ENCODE measurements at places on chromosomes 12 and 14. TPM values are rescaled to one million over a fixed set of nuclear protein-coding genes. Genes with fewer than 3 reads are reported as not detected.

- no peak for DNase-seq
Observed at GRCh38 chr12:102851246-102851645, 65.8 kb downstream of the PAH start.

DNA sequence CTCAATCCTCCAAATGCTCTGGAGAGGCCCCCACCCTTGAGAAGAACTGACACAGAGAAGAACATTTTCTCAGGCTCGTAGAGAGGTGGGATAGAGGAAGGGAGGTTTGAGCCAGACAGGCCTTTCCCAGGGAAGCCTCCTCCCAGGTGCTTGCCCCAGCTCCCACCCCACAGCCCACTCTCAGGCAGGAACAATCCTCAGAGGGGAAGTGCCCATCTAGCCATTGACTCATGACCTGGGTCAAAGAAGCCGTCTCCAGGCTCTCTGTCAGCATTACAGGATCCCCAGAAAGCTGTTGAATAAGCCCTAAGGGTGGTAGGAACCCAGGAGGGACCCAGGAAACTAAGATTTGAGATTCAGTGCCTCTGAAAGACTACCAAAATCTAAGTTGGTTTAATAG, 3.8 kb downstream of the AQP6 start:
- DNase-seq, result no peak

CCDC175 gene
- 0.32 TPM for total RNA-seq

CPNE6 gene
- not detected for total RNA-seq

DNA sequence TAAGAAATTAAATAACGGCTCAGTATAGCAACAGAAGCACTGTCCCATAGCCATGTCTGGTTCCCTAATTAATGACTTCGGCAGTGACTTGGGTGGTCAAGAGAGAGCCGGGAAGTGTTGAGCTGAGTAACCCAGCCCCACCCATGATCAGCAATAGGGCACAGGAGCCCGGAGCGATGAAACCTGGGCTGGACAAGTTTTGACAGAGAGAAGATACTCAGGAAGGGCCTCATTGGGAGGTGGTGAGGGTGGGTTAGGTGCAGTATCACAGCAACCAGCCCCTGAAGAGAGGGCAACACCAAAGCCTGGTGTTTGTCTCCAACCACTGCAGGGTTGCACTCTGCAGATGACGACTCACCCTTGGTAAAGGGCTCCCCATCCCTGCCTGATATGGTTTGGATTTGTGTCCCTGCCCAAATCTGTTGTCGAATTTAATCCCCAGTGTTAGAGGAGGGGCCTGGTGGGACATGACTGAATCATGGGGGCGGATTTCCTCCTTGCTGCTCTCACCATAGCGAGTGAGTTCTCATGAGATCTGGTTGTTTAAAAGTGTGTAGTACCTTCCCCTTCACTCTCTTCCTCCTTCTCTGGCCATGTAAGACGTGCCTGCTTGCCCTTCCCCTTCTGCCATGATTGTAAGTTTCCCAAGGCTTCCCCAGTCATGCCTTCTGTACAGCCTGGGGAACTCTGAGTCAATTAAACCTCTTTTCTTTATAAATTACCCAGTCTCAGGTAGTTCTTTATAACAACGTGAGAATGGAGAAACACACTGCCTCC, 124.9 kb upstream of the MED13L start:
- DNase-seq, result no peak

SYT10 gene
- total RNA-seq, result 0.32 TPM

BMP4 gene
- total RNA-seq, result 14.5 TPM

DNA sequence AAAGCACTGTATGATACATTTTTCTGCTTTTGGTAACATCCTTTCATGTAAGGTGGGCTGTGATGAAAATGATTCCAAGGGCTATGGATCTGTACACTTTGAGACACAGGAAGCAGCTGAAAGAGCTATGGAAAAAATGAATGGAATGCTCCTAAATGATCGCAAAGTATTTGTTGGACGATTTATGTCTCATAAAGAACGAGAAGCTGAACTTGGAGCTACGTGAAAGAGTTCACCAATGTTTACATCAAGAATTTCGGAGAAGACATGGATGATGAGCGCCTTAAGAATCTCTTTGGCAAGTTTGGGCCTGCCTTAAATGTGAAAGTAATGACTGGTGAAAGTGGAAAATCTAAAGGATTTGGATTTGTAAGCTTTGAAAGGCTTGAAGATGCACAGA, 22.1 kb upstream of the SRGAP1 start:
- no peak for DNase-seq

BHLHE41 gene
- 31.8 TPM for total RNA-seq

ALG10B gene
- 3.6 TPM for total RNA-seq

GRCh38 chr12:105854071-105854470, 284.7 kb downstream of the NUAK1 start:
- no peak for DNase-seq

SERPINA6 gene
- total RNA-seq, result 5.7 TPM

INHBC gene
- total RNA-seq, result not detected

- DNase-seq, result no peak
Observed at GRCh38 chr12:48423171-48423570, 49.2 kb upstream of the ANP32D start.

DNA sequence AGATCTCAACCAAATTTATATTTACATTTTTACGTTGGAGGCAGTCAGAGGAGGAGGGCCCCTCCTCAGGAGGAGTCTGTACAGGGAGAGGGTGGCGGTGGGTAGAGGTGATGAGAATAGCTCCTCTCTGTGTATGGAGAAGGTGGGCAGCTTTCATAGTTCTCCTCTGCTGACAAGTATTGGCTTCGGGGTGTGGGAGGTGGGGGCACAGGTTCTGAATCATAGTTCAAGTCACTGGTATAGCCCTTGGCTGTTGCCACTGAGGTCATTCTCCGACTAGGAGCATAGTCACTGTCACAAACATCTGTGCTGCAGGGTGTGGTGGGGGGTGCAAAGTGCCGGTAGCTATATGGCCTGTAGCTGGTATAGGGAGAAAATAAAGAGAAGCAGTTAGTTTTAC, 50.3 kb downstream of the BCL2L14 start:
- no peak for DNase-seq

DNA sequence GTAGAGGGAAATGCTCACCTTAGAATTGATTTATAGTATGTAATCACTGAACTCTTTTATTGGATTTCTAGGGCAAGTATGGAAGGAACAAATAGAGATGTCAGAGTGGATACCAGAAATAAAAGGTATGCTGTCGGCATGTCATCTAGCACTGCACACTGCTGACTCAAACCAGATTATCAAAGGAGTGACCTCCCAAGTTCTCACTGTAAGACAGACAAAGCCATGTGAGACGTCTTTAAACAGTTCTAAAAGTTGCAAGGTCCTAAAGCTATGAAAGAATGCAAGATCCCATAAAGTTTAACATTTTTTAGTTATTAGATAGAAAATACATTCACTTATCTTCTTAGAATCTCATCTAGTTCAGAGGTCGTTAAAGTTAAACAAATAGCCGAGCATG, 70.0 kb upstream of the CPM start:
- DNase-seq, result no peak

AKAP3 gene
- total RNA-seq, result 3.3 TPM

DNA sequence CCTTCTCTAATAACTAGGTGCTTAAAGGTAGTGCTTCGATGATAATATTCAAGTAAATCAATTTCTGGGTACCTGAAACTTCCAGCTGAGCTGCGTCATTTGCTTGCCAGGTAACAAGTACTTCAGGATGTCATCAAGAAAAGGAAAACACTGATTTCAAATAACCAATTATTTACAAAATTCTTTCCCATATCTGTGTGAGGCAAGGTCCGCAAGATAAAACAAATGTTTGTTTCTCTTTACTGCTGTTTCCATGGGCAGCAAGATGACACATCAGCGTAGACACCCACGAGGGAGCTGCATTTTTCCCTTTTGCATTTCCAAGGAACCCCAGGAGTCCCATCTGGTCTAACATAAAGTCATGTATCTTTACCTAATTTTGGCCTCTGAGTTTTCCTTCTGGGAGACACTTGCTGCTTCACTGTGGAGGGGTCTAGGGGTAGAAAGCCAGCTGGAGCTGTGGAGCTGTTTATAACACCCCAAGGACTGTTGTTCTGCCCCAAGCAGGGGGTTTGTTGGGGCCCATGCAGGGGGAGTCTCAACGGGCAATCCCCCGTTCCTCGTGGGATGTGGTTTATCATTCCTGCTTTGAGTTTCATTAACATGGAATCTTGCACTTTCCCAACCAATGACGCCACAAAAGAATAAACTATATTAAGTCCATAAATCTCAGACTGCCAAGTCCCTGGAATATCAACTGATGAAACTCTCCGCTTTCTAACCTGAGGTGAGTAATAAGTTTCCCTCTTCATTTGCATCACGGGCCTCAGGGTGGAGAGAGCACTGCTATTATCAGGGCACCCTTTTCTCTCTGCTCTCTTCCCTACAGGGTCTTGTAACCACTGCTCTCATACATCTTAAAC, 112.8 kb upstream of the PELI2 start:
- no peak for DNase-seq

DNA sequence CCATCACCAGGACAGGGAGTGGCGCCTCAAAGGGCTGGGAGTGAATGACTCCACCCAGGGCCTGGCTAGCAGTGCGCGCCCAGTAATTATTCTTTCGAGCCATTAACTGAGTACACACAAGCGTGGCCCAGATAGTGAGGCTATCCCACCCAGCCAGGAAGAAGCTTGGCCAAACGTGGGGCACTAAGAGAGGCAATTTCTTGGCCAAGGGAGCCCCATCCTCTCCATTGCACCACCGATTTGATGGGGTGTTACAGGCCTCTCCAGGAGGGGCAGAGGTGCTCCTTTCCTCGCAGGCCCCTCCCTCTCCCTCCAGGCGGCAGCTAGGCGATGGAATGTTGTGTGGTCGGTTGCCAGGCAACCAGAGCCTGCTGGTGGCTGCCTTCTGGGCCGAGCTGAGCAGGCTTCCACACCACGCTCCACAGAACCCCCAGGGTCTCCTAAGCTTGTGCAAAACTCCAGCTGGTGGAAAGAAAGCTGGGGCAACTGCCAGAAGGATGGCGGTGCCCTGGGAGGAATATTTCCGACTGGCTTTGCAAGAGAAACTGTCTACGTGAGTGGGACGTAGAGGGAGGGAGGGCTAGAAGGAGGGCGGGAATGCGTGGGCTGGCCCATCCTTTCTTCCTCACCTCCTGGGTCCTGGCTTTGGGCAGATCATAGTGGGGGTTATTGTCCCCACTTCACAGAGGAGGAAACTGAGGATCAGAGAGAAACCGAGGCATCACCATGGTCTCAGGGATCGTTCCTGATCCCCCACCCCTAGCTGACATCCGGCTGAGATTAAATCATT, at the start of gene CFAP73:
CFAP73 (plus strand) TSS at position 364 of the 790 bp plus-strand sequence; CDS start at position 498, 134 bp downstream.
- peak; percentile 60 for DNase-seq

DNA sequence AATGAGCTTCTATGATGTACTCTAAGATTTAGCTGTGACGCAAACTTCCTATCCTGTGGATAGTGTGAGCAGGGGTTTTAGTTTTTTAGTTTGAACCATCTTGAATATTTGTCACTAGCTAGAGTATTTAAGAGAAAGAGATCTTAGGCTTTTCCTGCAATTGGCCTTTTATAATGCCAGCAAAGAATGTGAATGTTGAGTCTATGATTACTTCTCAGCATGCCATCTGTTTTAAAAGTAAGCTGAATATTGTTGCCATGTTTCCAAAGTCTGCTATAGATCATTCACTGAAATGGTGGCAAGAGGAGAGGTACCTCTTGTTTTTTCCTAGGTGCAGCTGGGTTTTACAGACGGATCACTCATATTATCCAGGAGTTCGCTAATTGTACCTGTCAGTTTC, 1783.6 kb upstream of the FLRT2 start:
- DNase-seq, result no peak

NOS1 gene
- total RNA-seq, result 0.07 TPM

GRCh38 chr12:119409043-119409442, 74.5 kb downstream of the CCDC60 start:
- no peak for DNase-seq

DNA sequence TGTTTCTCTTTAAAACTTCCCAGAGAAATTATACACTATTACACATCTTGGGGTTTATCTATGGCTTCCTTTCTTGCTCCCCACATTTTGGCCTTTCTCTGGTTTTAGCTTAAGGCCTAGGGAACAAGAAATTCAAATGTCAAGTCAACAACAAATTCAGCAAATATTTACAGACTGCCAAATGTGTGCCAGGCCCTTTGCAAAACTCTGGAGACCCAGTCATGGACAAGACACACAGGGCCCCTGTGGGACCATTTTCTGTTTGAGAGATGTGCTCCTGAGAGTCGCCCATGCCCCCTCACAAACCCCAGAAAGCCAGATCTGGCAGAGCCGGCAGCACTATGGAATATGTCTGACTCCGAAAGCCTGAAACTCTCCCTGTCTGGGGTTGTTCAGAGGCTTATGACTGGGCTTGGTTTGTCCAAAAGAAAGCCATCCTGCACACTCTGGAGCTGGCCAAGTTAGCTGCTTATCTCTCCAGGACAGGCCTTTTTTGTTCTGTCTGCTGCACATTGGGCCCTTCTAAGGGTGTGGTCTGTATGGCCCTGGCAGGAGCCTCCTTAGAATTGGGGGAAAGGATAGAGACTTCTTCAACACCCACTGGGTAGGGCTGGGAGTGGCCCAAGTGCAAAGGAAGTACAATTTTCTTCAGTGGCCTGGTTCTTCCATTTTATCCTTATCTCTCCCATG, 1.1 kb upstream of the KRT3 start:
- DNase-seq, result no peak

TCTN1 gene
- total RNA-seq, result 9.2 TPM

PLXNC1 gene
- total RNA-seq, result 12.4 TPM

KCNC2 gene
- total RNA-seq, result 0.16 TPM

DNA sequence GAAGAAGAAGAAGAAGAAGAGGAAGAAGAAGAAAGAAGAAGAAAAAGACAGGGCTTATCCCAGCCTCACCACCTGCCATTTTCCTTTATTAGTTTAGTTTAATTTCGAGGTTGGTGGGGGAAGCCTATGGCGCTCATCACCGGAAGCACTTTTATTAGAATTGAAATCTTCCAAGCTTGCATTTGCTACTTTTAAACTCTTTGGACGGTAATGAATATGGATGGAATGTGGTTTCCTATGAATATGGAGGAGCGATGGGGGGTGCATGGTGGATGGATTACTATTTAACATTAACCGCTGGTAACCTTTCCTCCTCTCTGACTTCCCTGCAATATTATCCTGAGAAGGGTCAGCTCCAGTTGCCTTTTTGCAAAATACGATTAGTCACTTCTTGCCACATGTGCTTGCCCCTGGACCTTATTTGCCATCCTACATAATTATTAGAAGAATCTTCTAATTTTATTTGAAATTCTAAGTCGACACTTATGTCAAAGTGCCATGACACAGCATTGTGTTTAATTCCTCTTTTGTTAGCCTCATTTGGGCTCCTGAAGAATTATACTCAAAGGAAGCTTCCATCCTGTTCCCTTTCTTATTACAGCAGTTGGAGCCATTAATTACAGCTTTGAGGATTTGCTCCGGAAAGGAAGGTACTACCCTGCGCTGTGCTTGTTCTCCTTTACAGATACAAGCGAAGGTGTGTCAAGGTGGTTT, 424.5 kb downstream of the VRK1 start:
- no peak for DNase-seq

DNA sequence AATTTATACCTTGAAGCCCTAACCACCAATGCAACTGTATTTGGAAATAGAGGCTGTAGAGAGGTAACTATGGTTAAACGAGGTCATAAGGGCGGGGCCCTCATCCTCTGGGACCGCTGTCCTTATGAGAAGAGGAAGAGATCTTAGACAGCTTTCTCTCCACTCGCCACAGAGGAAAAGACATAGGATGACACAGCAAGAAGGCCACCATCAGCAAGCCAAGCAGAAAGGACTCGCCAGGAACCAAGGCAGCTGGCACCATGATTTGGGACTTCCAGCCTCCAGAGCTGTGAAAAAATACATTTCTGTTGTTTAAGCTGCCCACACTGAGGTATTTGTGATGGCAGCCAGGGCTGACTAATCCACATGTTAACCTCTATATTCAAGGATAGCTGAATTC, 30.4 kb upstream of the BCAT1 start:
- no peak for DNase-seq
